ENCODE measurements at places on chromosomes 1 and 21.

DNA sequence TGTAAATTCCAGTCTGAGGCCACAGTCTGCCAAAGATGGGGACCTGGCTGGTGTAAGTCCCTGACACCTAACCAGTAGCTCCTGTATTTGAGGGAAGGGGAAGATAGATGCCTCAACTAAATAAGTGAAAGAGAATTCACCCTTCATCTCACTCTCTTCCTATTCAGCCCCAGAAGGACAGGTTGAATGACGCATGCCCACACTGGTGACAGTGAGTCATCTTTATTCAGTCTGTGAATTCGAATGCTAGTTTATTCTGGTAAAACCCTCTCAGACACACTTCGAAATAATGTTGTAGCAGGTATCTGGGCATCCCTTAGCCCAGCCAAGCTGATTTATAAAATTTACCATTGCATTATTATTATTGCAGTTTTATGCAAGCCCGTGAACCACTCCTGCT is 617.0 kb upstream of the PRMT6 start:
- DNase-seq = no peak

- DNase-seq = no peak
Observed at GRCh38 chr1:10888791-10889649, 92.6 kb upstream of the CASZ1 start.

GRCh38 chr1:55329808-55330432 is 114.8 kb upstream of the USP24 start:
- no peak for DNase-seq

- no peak for DNase-seq
Observed at GRCh38 chr1:84031802-84032327, 32.9 kb upstream of the TTLL7 start.

DNA sequence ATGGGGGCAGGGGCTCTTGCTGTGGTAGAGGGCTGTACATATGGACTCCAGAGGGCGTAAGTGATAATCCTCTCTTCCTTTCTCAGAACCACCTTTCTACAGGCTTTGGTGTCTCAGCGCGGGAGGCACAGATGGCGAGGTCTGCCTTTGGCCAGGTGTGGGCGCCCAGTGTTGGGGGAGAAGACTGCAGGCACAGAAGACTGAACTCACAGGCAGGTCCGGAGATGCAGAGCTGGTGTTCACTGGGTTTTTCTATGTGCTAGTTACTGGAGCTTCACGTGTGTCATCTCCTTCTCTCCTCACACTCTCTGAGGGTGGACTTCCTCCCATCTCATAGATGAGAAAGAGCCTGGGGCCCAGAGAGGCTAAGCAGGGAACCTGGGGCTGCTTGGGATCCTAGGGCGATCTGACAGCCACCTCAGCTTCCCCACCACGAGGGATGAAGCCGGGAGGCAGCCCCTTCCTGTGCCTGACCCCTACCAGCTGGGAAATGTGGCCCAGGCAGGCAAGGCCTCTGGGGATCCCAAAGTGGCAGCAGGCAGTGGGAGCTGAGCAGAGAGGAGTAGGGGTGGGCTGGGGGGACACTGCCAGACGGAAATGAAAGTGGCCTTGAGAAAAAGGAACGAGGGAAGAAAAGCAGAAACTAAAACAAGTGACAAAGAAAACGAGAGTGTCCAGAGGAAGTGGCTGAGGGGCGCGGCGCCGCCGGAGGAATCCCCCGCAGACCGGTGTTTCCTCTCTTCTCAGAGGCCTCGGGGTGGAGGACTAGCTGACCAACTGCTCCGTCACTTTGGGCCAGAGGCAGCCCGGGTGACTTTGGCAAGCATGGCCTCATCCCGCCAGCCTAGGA is 191.6 kb downstream of the HIVEP3 start:
- DNase-seq = peak; percentile 51

DNA sequence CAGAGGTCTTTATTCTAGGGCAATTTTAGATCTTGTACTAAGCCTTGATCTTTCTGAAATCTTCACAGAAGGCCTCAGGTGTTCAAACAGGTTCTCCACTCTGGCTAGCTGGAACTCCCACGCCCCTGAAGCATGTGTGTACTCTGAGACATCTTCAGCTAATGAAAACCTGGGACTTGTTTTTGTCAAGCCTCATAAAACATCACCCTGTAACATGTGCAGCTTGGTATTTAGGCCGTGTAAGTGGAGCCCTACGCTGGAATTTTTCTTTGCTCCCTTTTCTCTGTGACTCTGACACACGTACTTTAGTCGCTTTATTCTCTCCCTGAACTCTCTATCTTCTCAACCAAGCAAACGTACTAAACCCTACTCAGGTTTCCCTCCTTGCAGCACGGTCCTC is 701.9 kb upstream of the ZP4 start:
- no peak for DNase-seq

GRCh38 chr1:10663678-10664035 is 132.8 kb downstream of the CASZ1 start:
- peak; percentile 33 for DNase-seq

DNA sequence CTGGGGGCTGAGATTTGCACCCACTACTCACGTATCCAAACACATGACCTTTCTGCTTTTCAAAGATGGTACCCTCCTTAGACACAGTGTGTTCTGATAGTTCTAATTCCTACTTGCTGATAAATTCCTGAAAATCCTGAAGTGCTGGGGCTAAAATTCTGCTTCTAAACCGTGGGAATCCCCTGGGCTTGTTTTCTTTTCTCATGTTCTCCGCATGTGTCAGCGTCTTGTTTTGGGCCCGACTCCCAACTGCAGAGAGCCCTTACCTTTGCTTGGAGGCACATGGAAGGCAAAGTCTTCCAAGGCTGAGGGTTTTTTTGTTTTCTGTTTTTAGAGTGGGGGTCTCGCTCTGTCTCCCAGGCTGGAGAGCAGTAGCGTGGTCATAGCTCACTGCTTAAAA is 27.2 kb downstream of the PSMG1 start:
- DNase-seq = no peak

DNA sequence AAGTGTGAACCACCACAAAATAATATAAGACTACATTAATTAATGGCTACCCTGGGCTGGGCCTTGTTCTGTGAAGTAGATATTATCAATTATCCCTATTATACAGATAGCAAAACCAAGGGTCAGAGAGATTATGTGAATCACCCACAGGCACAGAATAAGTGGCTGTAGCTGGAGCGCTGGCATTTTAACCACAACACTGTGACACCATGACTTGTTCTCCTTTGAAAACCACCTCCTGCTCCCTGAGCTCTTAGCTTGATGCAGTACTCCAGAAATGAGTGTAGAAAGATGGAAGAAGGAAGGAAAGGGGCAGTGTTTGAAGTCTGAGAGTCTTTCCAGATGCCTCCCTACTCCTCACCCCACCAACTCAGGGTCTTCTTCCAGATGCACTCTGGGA is 29.5 kb upstream of the JUN start:
- DNase-seq = no peak

DNA sequence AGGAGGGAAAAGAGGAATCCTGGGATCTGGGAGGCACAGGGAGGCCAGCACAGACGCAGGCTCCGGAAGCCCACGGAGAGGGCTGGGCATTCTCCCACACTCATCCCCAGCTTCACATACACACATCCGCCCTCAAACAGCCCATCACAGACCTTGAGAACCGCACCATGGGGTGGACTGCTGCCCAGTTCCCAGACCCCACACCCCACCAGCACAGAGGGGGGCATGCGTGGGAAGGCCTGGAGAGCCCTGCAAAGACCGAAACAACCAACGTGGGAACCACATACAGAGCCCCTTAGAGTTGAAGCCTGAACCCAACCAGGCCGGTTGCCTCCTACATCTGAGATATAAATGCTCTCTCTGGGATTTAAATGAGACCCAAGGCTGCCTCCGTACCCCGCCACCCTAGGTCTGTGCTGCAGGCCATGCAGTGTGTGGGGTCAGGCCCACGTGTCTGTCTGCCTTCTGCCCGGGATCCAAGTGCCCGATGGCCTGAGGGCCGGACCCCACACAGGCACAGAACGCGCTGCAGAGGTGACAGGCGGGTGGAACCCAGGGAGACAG is 126.2 kb upstream of the COL6A1 start:
- DNase-seq = no peak

DNA sequence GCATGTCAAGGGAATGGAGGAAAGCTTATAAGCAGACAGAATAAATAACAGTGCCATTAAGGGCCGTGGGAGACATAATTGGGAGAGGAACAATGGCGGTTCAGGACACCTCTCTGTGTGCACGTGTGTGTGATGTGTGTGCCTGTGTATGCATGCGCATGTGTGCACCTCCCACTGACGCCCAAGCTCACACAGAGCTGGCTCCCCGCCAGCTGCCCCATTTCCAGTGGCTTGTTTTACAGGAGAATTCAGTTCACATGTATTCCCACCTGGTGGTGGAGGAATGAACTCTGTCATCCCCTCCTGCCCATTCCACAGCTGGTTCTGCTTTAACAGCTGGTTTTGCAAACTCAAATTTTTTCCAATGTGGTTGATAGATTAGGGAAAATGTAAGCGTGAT is 262.2 kb downstream of the AJAP1 start:
- DNase-seq = no peak

GRCh38 chr21:33355355-33355754 is 30.6 kb downstream of the IFNAR1 start:
- DNase-seq = no peak

GRCh38 chr1:202150602-202151001 is 6.1 kb upstream of the ARL8A start:
- no peak for DNase-seq

- DNase-seq = no peak
Observed at GRCh38 chr1:231040800-231041718, 1.0 kb upstream of the FAM89A start.

- DNase-seq = no peak
Observed at GRCh38 chr1:29487291-29487690, 251.0 kb downstream of the PTPRU start.

DNA sequence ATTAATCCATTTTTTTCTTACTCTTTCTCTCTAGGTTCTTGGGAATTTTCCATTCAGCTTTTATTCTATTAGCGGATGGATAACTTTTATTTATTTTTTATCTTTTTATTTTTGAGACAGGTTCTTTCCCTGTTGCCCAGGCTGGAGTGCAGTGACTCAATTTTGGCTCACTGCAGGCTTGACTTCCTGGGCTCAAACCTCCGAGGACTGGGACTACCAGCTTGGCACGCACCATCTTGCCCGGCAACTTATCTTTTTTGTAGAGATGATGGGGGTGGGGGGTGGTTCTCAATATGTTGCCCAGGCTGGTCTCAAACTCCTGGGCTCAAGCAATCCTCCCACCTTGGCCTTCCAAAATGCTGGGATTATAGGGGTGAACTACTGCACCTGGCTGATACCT is 36.1 kb upstream of the CHIT1 start:
- DNase-seq = no peak

DNA sequence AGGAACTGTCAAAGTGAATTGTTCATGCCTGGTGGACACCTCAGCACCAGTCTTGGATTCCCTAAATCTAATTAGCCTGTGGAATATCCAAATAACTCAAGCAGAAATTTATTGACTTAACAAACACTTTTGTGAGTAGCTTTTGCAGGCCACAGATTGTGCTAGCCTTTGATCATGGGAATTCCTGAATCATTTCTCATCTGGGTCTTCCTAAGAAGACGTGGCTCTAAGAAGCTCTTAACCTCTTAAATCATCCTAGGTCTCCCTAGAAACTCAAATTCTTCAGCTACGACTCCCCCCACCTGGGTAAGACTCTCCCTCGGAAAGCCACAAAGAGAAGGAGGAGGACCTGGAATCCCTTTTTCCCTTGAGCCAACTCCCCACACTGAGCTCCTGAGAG is 53.8 kb upstream of the PSEN2 start:
- no peak for DNase-seq

- no peak for DNase-seq
Observed at GRCh38 chr1:1892079-1892762, 1.3 kb upstream of the GNB1 start.

GRCh38 chr1:15034656-15035055 is 118.9 kb upstream of the TMEM51 start:
- DNase-seq = no peak

GRCh38 chr1:107057197-107058133 is 991 bp downstream of the PRMT6 start:
- DNase-seq = peak; percentile 50

DNA sequence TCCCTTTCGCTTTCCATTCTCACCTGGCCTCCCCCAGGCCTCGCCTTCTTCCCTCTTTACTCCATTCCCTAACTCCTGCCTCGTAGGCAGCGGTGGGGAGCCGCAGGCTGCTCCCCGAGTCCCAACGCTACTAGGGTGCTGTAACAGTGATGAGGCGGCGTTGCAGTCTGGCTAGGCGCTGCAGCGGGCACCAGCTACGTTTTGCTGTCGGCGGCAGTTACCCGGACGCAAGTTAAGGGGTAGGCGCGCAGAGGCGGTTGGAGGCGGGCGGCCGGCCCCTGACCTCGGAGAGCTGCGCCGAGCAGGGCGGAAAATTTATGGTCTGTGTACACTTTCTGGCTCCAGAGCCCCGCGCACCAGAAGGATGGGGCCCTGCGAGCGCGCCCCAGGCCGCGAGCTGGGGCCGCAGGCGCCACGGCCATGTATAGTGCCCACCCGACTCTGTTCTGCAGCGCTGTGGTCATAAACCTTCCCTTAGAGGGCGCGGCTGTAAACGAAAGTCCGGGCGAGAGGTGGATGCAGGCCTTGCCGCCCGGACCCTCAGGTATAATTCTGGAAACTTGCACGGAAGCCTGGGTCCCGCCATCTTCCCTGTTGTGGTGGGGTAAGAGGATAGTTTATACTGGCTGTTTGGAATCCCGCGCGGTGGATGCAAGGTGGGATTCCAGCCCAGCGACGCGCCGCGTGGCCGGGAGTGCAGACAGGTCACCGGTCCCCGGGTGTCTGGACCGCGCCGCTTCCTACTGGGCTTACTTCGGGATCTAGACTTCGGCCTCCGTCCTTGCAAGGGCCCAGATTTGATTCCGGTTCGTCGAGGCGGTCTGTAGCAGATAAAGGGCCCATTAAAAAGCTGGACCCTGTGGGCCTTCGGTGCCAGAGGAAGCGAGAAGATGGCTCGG is 15.0 kb downstream of the HLX start:
- DNase-seq = no peak

- DNase-seq = no peak
Observed at GRCh38 chr1:220113136-220113695, 19.3 kb downstream of the IARS2 start.

- DNase-seq = no peak
Observed at GRCh38 chr1:210237479-210237878, 4.9 kb downstream of the SERTAD4 start.

All from cerebellum (tissue), 4 donors.